ENCODE measurements at places on chromosomes 6 and 20.

DNA sequence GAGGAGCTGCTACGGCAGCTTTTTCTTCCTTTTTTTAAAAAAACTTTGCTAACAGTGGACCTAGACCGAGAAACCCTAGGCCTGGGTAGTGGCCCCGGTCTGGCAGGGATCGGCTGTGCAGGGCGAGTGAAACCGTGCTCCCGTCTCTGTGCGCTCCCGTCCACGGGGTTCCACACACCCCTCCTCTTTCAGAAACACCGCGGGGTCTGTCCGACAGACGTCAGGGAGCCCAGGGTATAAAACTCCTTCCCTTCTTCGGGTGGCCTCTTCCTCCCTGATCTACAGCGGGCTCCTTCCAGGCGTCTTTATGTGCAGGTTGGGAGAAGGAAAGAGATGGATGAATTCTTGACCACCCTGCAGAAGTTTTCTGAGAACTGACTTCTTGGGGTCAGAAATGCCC, 27.1 kb upstream of the SMOC2 start:
- no peak for DNase-seq

DNA sequence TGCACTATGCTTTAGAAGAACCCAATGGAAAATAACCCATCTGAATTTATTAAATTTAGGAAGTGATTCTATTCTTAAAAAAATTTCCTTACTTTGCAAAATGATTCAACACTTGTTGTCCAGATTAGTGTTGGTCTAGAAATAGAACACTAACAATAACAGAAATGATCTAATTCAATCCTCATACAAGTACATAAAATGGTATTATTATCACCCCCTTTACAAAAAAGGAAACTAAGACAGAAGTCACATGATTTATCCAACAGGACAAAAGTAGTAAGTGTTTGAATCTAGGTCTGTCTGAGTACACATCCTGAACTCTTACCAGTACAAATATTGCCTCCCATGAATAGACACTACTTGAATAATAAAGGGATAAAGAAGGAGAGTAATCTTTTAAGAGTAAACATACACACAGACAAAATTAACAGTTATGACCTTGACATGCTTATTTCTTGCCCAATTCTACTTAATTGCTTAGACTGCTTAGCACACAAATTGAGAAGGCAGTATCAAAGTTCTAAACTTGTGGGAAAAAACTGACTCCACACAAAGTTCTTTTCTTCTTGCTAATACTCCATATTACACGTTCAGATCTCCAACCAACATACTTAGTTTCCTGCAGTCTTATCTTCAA, 195.4 kb upstream of the RUNX2 start:
- DNase-seq: no peak

GRCh38 chr6:128073389-128073788, 172.5 kb upstream of the THEMIS start:
- DNase-seq: no peak

DNA sequence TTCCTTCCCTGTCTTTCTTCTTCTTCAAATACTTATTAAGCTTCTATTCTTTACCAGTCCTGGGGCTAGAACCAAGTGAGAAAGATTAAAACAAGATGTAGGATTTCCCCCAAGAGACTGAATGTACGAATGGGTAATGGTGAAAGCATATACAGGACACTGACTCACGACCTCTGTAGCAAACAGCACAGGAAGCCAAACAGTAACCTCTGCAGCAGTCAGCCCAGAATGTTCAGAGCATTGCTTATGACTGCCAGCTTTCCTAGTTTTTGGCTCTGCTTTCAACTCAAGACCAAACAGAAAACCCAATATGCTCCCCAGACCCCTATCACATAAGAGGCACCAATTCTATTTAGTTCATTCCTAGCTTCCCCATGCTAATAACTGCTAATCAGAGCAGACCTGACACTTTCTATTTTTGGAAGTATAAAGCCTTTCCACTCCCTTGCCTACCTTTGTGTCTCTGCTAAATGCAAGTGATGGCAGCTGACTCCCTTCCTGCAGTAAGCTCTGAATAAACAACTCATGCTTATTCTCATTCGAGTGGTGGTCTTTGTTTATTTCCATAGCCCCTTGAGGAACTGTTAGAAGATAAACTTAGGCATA, 690.6 kb downstream of the EPM2A start:
- DNase-seq: no peak

DNA sequence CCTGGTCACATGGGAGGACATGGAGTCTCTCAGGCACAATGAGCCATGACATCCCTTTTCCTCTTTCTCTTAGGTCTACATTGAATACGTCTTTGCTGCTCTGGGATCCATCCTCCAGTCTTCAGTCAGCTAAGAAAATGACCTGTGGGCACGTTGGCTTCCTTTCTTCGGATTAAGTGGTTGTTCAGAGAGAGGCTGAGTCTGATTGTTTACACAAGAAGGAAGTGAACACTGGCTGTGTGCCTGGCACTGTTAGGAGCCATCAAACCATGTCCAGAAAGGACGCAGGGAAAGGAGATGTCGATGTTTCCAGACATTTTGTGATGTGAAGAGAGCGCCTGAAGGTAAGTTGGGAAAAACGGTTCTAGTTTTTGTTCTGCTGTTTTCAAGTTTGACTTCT, 309.9 kb upstream of the CDYL start:
- no peak for DNase-seq

DNA sequence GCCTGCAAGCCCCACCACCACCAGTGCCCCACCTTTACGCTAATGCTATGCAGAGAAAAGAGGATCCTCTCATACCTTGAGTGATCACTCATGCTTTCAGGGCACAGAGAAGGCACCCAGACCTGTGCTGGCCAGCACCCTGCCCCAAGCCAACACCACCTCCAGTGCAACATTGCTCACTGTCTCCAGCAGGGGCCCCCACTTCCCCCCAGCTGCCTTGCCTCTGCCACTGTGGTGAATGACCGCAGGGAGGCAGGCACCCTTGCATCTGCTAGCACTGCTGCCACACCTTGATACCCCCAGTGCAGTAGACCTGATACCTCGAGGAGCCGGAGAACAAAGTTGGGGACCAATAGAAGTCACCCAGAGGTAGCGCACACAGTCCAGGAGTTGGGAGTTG, 139.2 kb upstream of the PLN start:
- DNase-seq: no peak

- DNase-seq: no peak
These were observed 62.4 kb downstream of the GCNT2 start for GRCh38 chr6:10583509-10583901.

DNA sequence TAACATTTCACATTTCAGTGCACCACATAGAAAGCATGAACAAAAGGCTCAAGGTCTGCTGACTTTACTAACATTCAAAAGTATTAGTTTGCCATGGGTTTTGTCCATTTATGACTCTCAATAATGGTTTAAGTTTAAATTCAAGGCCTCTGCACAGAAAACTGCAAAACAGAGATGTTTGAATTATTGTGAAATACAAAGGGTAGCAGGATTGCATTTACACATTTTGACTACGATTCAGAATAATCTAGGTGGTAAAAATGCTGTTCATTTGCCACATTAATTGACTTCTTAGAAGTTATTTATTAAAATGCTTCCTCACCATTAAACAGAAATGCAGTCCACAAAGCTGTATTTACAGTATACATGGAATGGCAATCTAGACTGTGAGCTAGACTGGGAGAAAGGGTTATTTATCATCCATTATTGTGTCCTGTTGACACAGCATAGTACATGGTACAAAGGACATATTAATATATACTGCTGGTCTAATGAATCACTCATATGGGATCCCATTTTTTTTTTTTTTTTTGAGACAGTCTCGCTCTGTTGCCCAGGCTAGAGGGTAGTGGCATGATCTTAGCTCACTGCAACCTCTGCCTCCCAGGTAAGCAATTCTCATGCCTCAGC, 18.0 kb downstream of the USP49 start:
- no peak for DNase-seq

DNA sequence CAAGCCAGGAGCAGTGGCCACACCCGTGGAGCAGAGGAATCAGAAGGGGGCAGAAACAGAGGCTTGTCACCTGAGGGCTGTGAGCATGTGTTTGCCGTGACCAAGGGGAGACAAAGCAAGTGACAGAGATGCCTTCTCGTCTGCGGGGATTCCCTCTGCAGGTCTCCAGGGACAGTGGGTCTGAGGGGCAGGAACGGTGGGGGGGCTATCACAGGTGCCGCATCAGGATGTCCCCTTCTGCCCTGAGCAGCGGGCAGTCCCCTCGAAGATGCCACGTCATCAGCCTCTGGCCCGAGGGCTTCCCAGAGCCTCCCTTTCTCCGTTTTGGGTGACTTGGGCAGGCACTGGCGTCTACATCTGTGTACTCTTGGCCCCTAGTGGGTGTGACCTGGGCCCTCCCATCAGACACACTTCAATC, 338.7 kb downstream of the PREX1 start:
- no peak for DNase-seq

- no peak for DNase-seq
These were observed 224.4 kb downstream of the UST start for GRCh38 chr6:148971031-148971927.

GRCh38 chr6:27138837-27139755, 108.4 kb upstream of the PRSS16 start:
- DNase-seq: no peak

DNA sequence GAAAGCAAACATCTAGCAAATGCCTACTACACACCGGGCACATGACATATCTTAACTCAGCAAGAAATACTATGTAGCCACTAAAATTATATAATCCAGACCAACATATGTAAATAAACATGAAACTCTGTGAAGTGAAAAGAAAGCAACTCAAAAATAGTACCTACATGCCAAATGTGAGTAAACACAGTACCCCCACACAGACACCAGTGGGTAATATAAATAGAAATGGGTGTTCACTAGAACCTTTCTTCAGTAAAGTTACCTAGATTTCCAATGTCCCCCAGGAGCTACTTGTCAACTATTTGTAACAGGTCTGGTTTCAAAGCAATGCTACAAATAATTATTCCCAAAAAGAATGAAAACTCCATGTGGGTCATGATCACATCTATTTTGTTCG, 25.5 kb downstream of the TRERF1 start:
- no peak for DNase-seq

- no peak for DNase-seq
These were observed 296.2 kb downstream of the RIMS1 start for GRCh38 chr6:72182337-72183246.

- DNase-seq: no peak
These were observed 296.9 kb downstream of the FOXC1 start for GRCh38 chr6:1906609-1907008.

DNA sequence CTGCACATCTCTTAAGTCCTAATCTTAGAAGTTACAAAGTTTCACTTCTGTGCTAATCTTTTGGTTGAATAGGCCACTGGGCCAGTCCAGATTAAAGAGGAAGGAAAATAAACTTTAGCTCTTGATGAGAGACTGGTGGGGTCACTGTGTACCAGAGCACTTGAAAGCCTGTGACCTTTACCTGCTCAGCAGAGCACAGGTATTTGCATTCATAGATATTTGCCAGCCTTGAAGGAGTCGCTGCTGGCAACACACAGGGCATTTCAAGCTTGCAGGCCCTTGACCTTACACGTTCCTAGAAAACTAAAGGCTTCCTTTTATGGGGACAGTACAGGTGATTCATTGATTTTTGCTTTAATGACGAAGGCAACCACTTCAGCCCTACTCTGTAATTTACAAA, 108.4 kb upstream of the SLC22A23 start:
- DNase-seq: no peak

DNA sequence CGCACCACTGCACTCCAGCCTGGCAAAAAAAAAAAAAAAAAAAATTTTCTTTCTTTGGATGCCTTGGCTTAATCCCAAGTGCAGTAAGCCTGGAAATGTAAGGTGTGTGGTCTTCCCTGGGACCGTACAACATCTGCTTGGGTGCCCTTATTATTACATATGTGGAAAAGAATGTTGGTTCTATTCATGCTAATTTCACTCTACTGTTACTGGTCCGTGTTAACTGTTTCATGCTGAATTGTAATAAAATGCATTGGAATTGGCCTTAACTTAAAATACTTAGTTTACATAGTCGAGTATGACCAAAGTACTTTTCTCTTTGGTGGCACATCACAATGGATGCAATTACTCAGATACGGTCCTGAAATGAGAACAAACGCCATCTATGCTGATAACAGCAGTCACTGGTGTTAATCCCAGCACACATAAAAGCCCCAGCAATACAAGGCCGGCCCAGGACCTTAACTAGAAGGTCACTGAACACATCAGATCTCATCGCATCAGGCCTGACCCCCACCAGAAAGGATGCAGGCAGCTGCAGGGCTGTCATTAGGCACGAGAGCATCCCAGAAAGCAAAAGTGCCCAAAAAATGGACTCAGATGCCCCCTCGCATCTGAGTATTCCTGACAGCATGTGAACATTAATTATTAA, 1.2 kb downstream of the SERPINB6 start:
- DNase-seq: peak; percentile 31
